ENCODE measurements at places on chromosomes 12 and 14.
A peak's percentile ranks its signal among the peaks of the same experiment; 100 is the strongest.

GRCh38 chr12:11954181-11954580 lies 116.6 kb upstream of the BCL2L14 start:
- no peak for DNase-seq

- DNase-seq: no peak
Observed at GRCh38 chr12:124554429-124555029, 12.9 kb downstream of the NCOR2 start.

GRCh38 chr14:49016381-49016780 lies 569.8 kb downstream of the RPS29 start:
- no peak for DNase-seq

DNA sequence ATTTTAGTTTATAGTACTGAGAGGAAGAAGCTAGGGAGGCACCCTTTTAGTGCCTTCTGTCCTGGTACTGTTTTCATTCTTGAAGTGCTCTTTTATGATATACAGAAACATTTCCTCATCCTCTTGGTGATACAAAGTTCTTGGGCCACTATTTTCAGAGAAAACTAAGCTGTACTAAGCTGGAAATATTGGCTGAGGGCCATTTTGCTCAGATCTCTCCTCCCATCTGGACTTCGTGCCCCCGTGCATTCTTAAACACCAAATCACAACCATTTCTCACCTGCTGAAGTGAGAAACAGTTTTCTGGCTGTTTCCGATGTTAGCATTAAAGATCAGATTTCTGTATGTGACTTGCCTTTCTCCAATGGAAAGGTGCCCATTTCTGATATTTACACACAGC lies 158.9 kb downstream of the FBXL14 start:
- no peak for DNase-seq

- no peak for DNase-seq
Observed at GRCh38 chr12:119308708-119309456, 25.6 kb upstream of the CCDC60 start.

DNA sequence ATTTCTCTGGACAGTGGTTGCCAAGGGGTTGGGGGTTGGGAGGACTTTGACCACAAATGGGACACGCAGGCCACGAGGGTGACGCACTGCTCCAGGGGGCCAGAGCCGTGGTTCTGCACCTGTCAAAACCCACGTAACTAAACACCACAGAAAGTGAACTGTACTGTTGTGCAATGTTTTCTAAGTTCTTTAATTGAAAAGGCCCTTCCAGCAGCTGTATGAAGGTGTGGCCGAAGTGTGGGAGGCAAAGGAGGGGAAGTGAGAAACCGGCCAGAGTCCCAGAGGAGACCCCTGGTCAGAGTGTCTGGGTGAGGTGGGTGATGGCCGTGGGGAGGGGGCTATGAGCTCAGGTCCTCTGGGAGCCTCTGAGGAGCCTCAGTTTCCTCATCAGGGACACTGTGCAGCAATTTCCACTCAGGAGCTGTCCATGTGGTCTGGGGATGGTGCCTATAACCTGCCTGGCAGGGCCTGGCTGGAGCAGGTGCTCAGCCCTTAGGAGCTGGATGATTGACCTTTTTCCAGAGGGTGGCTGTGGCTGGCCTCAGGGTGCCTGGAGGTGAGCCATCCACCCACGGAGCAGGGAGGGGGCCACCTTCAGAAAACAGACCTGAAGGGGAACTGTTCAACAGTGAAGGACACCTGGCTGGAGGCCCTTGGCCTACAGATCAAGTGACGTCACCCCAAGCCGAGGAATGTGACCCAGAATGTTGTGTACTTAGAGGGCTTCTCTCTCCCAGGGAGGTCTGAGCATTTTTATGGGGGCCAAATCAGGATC lies 9.8 kb upstream of the BDKRB2 start:
- DNase-seq: no peak

DNA sequence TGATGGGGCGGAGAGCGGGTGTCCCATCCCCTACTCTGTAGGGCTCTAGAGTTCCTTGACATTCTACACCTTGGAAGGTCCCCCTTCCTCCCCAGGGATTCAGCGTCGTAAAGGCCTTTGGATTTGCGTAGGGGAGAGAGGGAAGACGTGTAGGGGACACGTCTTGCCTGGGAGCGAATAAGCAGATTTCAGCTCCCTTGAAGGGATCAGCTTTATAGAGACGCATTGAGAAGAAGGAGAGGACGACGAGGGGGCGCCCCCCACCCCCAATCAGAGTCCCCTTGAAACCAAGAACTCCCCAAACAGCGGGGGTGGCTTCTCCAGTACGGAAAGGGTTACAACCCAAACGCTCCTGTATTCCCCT lies 324 bp downstream of the CALCOCO1 start:
- DNase-seq: no peak

DNA sequence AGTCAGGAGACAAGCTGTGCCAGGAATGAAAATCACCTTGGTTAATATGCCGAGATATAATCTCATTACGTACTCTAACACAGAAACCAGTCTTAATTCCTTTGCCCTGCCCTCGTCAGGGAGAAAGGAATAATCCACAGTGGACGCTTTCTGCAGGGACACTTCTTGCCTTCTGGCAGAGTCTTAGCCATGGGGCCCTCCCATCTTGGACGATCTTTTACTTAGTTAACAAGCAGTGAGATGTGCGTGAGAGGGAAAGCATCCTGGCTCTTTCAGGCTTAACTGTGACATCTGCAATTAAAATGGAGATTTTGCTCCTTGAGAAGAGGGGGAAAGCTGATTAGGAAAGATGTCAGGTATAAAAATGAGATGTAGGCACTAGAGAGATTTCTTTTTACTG lies 246.4 kb downstream of the TMEM132C start:
- no peak for DNase-seq

DNA sequence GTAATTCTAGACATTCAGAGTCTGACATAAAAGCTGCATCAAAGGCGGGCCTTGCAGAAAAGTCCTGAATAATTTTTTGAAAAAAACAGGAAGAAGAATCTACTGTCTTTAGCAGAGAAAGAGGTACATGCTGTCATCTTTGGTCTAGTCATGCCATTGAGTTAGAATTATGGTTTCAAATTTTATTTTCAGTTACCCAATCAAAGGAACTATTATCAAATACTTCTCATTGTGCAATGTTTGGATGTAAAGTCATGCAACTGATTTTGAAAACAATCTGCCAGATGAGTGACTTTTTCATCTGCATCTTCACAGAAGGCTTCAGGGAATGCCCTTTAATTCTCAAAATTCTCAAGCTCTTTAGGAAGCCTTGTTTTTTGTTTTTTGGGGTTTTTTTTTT lies 803.5 kb downstream of the FLRT2 start:
- DNase-seq: no peak

GRCh38 chr12:13962699-13963098 lies 18.7 kb downstream of the GRIN2B start:
- DNase-seq: no peak

- DNase-seq: no peak
Observed at GRCh38 chr14:91358654-91359220, 58.9 kb downstream of the CCDC88C start.

GRCh38 chr12:106290666-106291065 lies 11.9 kb upstream of the TCP11L2 start:
- no peak for DNase-seq

GRCh38 chr14:95477411-95478269 lies 38.8 kb downstream of the SYNE3 start:
- no peak for DNase-seq

GRCh38 chr12:51391283-51392123 lies at the start of gene GALNT6:
Gene GALNT6 (minus strand): TSS chr12:51391406. CDS start chr12:51379781, 11,625 bp downstream.
- DNase-seq: no peak

GRCh38 chr12:126784328-126784921 lies 1482.5 kb upstream of the TMEM132C start:
- DNase-seq: no peak

DNA sequence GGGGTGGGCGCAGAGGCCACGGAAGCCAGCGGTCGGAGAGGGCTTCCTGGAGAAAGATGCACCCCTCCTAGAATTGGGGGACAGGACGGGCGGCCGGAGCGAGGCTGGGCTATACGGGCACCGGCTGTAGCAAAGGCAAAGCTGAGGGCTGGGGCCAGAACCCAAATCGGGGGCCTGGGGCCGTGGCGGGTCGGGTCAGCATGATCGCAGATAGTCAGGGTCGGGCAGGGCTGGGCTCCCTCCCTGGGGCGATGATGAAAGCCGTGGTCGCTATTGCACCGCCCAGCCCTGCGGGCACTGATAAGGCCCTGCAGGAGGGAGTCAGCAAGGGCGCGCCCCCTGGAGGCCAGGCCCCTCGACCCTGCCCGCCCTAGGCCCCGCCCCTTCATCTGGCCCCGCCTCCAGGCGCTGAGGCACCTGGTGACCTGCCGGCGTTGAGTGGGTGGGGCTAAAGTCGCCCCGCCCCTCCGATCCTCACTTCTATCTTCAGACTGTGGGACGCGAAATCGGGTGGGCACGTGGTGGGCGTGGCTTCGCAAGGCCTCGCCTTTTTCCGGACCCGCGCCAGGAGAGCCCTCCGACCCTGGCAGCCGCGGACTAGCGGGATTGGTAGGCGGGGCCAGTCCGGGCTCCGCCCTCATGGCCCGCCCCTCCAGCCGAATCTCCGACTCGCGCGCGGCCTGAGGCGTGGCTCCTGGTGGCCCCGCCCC lies 419 bp upstream of the SH2B3 start:
- DNase-seq: peak; percentile 95

- no peak for DNase-seq
Observed at GRCh38 chr14:46036099-46036498, 615.5 kb downstream of the RPL10L start.

DNA sequence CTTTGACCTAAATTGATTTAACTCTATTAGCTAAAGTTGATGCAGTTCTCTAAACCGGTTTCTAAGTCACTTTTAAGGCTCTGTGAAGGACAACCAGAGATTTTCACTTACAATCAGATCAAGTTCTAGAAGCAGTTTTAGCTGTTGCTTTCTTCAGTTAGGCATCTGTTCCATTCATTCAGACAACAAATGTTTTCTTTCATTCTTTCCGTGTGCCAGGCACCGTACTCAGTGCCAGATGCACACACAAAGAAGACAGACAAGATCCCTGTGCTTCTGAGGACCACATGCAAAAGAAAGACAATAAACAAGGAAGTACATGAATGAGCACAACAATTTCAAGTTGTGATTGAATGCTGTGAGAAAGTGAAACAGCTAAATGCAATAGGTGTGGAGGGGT lies 11.1 kb upstream of the EGLN3 start:
- DNase-seq: no peak

DNA sequence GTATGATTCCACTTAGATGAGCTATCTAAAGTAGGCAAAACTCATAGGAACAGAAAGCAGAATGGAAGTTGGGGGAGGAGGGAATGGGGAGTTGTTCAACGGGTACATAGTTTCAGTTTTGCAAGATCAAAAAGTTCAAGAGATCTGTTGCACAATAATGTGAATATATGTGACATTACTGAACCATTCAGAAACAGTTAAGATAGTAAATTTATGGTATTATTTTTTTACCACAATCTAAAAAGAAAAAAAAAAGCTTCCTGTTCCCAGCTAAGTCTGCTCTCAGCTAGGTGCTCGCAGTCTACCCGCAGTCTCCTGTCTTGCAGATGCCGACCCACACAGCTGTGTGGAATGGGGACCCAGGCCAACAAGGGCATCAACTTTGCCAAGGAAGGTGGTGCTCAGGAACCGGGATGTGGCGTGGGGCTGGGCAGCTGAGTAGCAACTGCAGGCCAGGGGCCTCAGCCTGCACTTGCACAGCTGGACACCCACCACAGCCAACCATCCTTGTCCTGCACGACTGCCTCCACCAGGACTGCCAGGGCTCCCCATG lies 15.3 kb upstream of the ANO6 start:
- DNase-seq: no peak

- DNase-seq: peak; percentile 45
Observed at GRCh38 chr12:111766608-111767361, at the start of gene ALDH2. Gene ALDH2 (plus strand): TSS chr12:111766933. CDS start chr12:111766983, 50 bp downstream.

DNA sequence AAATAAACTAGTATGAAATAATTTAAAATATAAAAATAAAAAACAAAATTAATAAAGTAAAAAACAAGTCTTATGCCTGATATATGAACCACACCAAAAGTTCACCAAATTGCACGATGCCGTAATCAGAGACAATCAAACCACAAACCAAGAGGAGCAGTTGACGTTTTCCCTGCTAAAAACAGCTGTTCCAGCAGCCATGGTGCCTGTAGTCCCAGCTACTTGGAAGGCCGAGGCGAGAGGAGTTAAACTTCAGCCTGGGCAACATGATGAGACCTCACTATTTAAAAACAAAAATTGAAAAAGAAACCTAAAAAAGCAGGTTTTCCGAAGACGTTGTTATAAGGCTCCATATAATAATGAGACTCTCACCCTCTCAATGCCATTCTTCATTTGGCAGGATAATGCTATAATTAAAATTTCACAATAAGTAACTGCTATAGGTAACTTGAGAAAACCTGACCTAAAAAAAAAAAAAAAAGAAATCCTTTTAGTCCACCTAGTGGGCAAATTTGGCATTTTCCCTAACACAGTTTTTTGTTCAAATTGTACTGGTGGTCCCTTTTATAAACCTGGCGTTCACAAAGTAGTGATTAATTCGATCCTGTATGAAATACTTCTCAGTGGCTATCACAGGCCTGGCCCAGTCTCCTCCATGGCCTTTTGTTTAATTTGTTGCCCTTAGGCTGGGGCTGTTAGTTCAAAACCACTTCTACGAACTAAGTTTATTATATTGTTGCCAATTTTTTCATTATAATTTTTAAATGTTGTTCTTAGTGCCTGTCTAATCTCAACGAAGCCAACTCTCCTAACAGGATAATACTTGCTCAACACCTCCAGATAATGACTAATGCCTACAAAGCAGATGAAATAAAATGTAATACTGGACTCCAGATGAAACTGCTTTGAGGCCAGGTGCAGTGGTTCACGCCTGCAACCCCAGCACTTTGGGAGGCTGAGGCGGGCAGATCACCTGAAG lies 62.1 kb downstream of the TNFAIP2 start:
- DNase-seq: peak; percentile 2

DNA sequence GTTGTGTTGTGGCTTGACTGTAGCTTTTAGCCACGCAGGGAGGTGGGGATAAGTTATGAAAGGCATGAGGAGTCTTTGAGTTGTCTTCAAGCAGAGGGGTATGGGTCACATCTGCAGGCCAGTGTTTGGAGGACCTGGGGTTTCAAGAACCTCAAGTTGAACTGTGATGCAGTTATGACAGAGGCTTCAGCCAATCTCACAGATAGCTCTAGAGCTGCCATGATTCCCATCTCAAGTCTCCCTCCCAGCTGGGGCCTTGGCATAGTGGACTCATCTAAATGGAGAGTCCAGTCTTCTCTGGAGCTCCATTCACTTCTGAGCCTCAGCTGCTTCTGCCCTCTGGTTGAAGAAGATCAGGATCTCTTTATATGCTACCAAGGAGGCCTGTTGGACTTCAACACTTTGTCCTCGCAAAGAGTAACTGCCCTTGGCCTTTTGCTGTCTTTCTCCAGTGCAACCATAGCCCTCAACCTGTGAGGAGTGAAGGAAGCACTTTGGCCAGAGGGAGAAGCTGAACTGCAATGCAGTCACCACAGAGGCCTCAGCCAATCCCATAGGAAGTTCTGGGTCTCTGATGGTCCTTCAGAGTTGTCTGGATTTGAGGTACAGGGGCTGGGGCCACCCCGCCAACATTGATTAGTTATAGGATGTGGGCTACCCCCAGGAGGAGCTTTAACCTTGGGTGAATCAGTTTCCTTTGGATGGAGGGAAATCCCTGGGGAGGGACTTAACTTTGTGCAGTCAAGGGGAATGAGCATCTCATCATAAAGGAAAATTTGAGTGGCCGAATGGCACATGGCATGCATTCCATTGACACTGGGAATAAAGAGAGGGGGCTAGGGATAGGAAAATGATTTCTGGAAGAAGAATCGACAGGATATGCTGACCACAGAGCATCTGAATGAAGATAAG lies 230.5 kb downstream of the PCNX1 start:
- DNase-seq: no peak
